ENCODE measurements at places on chromosomes 12 and 14. TPM values are rescaled to one million over a fixed set of nuclear protein-coding genes. Genes with fewer than 3 reads are reported as not detected.

DNA sequence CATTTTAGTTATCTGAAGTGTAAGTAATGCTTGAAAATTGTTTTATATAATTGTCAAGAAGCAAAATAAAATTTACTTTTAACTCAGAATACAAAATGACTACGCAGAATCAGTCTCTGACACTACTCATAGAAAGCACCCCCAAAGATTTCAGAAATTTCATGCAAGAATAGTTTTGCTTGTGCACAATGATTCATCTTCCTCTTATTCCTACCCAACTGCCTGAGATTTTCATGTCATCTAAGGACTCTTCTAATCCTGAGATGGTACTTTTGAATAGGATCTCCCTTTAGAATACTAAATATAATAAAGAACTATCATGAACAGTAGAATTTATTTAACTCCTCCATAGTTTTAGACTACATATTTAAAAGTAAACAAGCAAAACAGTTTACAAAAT, 485.3 kb upstream of the MGAT4C start:
- no peaks in the 10 kb centered on the region for H3K4me1 ChIP-seq
- H3K36me3 ChIP-seq = no peaks in the 10 kb centered on the region
- DNase-seq = no peak
- H3K4me3 ChIP-seq = no peak overlapping the region

DNA sequence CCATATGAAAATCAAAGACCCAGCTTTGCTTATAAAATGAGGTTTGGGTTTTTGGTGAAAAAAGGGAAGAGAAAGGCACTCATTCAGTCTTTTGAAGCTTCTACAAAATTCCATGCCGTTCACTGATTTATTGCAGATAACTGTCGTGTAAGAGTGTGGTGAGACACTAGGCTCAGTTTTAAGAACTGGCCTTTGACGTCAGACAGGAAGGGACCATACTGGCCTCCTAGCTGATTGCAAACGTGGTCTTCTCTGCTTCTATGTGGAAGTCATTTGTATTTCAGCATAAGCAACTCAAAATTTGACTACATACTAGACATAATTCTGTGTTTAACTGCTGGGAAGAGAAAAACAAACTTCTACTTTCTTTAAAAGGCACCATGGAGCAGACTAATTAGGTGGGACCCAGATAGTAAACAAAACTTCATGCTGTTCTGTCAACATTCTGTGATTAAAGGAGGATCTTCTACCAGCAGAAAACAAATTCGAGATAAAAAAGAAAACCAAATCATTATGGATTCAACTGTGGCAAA, 168.7 kb downstream of the TTC7B start:
- peaks cover 3% of the 10 kb centered on the region for H3K36me3 ChIP-seq
- no peak overlapping the region for H3K27ac ChIP-seq

DNA sequence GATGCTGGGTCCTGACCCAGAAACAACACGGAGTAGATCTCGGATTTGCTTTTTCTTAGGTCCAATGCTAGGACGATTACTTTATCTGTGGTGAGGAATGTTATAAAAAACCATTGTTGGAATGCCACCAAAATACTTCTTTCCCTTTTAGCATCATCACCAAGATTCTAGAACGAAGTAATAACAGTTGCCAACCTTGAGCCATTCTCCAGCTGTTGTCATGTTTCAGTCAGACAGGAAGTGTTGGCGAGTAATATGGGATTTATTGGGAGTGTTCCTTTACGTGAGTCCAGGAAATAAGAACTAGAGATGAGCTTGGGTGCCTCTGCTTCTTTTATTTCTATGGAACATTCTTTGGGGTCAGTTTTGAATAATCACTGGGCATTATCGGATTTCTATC, 892.9 kb downstream of the DIO2 start:
- no peaks in the 10 kb centered on the region for H3K4me1 ChIP-seq
- DNase-seq = no peak
- no peaks in the 10 kb centered on the region for H3K36me3 ChIP-seq
- no peak overlapping the region for H3K4me3 ChIP-seq

DNA sequence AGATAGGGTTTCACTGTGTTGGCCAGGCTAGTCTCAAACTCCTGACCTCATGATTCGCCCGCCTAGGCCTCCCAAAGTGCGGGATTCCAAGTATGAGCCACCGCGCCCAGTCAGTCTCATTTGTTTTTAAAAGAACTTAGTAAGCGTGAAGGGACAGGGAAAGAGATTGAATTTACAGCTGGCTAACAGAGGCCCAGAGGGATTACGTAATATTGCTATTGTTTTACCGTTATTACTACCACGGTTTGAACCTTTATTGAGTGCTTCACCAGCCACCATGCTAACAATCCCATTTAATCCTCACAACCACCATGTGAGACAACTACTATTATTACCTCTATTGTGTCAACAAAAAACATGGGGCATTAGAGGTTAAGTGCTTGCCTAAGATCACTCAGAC, 26.7 kb upstream of the BLTP3B start:
- no peaks in the 10 kb centered on the region for H3K36me3 ChIP-seq
- H3K4me3 ChIP-seq = no peak overlapping the region
- DNase-seq = no peak
- no peak overlapping the region for H3K27ac ChIP-seq
- no peaks in the 10 kb centered on the region for H3K27me3 ChIP-seq

- H3K4me1 ChIP-seq = peaks cover 17% of the 10 kb centered on the region
- no peaks in the 10 kb centered on the region for H3K36me3 ChIP-seq
- no peak overlapping the region for H3K27ac ChIP-seq
These were observed 3.1 kb downstream of the HIF1A start for GRCh38 chr14:61698206-61698980.

DNA sequence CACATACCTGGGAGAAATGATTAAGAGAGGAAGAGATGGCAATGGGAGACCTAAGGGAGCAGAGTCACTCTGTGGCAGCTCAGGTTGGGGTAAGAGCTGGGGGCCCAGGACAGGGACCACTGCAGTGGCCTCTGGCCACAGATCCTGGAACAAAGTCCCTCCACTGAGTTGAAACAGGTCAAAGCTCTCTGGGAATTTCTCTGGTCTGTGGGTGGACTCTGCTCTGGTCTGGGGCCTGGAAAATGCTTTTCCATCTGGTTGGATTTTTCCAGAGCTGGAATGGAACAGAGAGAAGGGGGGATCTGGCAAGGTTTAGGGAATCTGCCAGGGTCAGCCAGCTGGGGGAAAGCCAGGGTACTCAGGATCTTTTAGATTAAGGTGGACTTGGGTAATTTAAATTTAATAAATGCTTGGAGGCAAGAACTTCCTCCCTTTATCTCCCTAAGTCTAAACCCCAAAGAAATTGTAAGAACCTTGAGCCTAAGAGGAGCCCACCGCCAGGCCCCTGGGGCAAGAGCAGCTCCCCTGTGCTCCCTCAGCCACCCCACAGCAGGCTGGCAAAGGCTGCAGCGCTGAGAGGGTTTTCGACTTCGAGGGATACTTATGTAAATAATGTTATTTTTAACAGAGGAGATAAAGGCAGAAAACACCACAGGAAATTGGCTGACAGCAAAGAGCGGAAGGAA, 3.7 kb downstream of the HOXC10 start:
- no peaks in the 10 kb centered on the region for H3K36me3 ChIP-seq
- H3K4me1 ChIP-seq = no peaks in the 10 kb centered on the region
- H3K4me3 ChIP-seq = no peak overlapping the region
- no peak for DNase-seq
- no peak overlapping the region for H3K27ac ChIP-seq
- H3K27me3 ChIP-seq = peaks cover 24% of the 10 kb centered on the region

- no peaks in the 10 kb centered on the region for H3K4me1 ChIP-seq
- peak; percentile 35 for DNase-seq
- H3K27ac ChIP-seq = no peak overlapping the region
- H3K4me3 ChIP-seq = no peak overlapping the region
- H3K36me3 ChIP-seq = no peaks in the 10 kb centered on the region
These were observed 81.6 kb downstream of the LLPH start for GRCh38 chr12:66048835-66049537.

The CREBL2 gene
- polyA plus RNA-seq = 23.1 TPM

DNA sequence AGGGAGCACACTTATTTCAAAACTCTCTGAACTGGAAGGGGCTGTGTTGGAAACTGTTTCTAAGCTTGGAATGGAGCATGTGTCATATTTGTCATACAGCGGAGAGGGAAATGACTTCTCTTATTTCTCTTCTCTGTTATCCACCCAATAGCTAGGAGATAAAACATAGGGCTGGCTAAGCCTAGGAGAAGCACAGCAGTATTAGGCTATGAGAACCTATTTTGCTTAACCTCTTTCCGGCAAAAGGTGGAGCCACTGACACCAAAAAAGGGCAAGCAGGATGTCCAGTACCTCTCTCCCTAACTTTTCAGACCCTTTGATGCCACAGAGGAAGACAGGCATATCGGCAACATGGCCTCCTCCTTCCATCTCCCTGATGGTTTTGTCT, 148.3 kb downstream of the CRADD start:
- no peak overlapping the region for H3K4me3 ChIP-seq
- H3K27me3 ChIP-seq = no peaks in the 10 kb centered on the region
- peak overlapping the region; percentile 56 for H3K27ac ChIP-seq
- no peak for DNase-seq
- peaks cover 15% of the 10 kb centered on the region for H3K4me1 ChIP-seq

The RPL6 gene
- polyA plus RNA-seq = 2,870 TPM

GRCh38 chr14:94448071-94448808, 4.4 kb downstream of the SERPINA11 start:
- DNase-seq = no peak
- H3K4me3 ChIP-seq = no peak overlapping the region
- H3K27me3 ChIP-seq = peaks cover 6% of the 10 kb centered on the region
- H3K36me3 ChIP-seq = no peaks in the 10 kb centered on the region
- H3K27ac ChIP-seq = no peak overlapping the region

The SMCO2 gene
- 0.16 TPM for polyA plus RNA-seq

GRCh38 chr12:121949648-121950397, 31.4 kb downstream of the CFAP251 start:
- H3K27me3 ChIP-seq = no peaks in the 10 kb centered on the region
- H3K27ac ChIP-seq = no peak overlapping the region
- H3K4me3 ChIP-seq = no peak overlapping the region

The C14orf132 gene
- polyA plus RNA-seq = 27.7 TPM

The ATG2B gene
- 4.8 TPM for polyA plus RNA-seq

The INSM2 gene
- 0.02 TPM for polyA plus RNA-seq

- no peaks in the 10 kb centered on the region for H3K27me3 ChIP-seq
- DNase-seq = no peak
- peaks cover 15% of the 10 kb centered on the region for H3K36me3 ChIP-seq
- peak overlapping the region; percentile 59 for H3K27ac ChIP-seq
- no peak overlapping the region for H3K4me3 ChIP-seq
- H3K4me1 ChIP-seq = peaks cover 18% of the 10 kb centered on the region
These were observed 2.4 kb downstream of the KLHDC2 start for GRCh38 chr14:49770212-49770817.

DNA sequence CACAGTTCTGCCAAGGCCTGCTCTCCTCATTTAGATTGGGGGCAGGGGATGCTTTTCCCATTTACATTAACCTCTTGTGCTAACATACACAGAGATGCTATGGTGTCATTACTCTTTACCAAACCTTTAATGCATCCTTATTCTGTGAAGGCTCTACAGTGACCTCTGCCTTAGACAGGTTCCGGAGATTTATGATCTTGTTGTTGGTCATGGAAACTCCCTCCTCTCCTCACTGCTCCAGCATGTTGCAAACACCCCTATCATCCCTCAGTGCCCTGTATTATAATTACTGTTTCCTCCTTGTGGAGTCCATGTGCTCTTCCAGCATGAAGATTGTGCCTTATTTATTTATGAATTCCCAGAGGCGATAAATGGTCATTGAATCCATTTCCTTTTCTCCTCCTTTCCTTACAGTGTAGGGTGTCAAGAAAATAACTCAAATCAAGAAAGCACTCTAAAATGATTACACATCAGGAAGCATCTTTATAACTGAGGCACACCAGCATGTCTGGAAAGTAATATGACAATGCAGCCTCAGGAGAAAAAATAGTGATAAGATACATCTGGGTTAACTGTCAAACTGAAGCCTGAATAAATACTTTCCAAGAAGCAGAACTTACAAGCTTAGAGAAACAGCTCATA, 37.8 kb downstream of the RTN1 start:
- no peak overlapping the region for H3K27ac ChIP-seq
- no peaks in the 10 kb centered on the region for H3K36me3 ChIP-seq
- H3K4me1 ChIP-seq = no peaks in the 10 kb centered on the region
- no peak for DNase-seq
- no peaks in the 10 kb centered on the region for H3K27me3 ChIP-seq

DNA sequence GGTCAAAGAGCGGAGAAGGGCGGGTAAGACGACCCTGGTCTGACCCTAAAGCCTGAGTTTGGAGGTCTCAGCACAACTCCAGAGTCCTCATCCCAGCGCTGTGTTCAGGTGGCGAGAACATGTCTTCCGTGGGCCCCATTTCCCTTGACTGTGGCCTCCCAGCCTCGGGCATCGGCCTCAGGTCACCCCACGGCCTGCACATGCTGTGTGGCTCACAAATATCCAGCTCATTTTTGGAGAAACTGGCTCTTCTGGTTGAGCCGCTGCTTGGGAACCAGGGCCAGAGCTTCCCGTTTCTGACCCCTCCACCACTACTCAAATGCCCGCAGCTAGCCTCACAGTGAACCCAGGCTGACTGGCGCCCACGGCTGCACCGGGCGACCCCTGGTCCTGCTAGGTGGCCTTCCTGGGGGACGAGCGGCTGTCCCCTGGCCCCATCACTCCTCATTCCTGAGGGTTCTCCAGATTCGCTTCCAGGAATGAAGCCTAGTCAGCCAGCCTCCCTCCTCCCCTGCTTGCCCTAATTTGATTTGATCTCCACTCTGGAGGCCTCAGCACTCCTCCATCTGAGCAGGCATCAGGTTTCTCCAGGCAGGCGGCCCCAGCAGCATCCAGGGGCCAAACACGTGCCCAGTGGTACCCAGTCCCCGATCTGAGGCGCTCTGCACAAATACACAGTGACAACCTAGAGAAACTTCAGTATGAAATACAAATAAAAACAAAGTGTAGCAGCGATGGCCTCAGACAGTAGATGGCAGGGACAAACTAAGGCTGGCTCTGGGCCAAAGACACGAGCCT, 4.7 kb downstream of the P2RX2 start:
- H3K27me3 ChIP-seq = peaks cover 5% of the 10 kb centered on the region
- no peak overlapping the region for H3K4me3 ChIP-seq
- no peak overlapping the region for H3K27ac ChIP-seq
- no peak for DNase-seq
- H3K36me3 ChIP-seq = peaks cover 5% of the 10 kb centered on the region

The NR4A1 gene
- 67.3 TPM for polyA plus RNA-seq

- H3K36me3 ChIP-seq = no peaks in the 10 kb centered on the region
- H3K27ac ChIP-seq = no peak overlapping the region
- no peak overlapping the region for H3K4me3 ChIP-seq
- no peak for DNase-seq
These were observed 99.5 kb downstream of the ERGIC2 start for GRCh38 chr12:29281371-29282005.

- no peak overlapping the region for H3K27ac ChIP-seq
- no peaks in the 10 kb centered on the region for H3K27me3 ChIP-seq
- H3K36me3 ChIP-seq = peaks cover 39% of the 10 kb centered on the region
- peaks cover 7% of the 10 kb centered on the region for H3K4me1 ChIP-seq
These were observed 7.0 kb downstream of the HNRNPA1 start for GRCh38 chr12:54287261-54288157.

GRCh38 chr12:80708975-80709328, 1.5 kb downstream of the MYF6 start:
- H3K36me3 ChIP-seq = no peaks in the 10 kb centered on the region
- no peak overlapping the region for H3K4me3 ChIP-seq
- H3K27ac ChIP-seq = no peak overlapping the region

The SLC17A8 gene
- 0.02 TPM for polyA plus RNA-seq

The PRH2 gene
- 0.30 TPM for polyA plus RNA-seq

GRCh38 chr14:105473677-105474482, 741 bp upstream of the CRIP2 start:
- peak overlapping the region; percentile 39 for H3K4me3 ChIP-seq
- H3K27ac ChIP-seq = peak overlapping the region; percentile 100
- H3K36me3 ChIP-seq = no peaks in the 10 kb centered on the region
- no peaks in the 10 kb centered on the region for H3K27me3 ChIP-seq
- H3K4me1 ChIP-seq = peaks cover 4% of the 10 kb centered on the region
